ENCODE measurements at places on chromosomes 13 and 19. TPM values are rescaled to one million over a fixed set of nuclear protein-coding genes. Genes with fewer than 3 reads are reported as not detected.

ATP8A2 gene
- under 0.01 TPM for total RNA-seq

NEK3 gene
- total RNA-seq = 16.8 TPM

SYT3 gene
- 0.33 TPM for total RNA-seq

CLIP3 gene
- total RNA-seq = 13.4 TPM

MIA gene
- 5.6 TPM for total RNA-seq

Measured in breast epithelium (tissue), 4 donors.